ENCODE measurements at places on chromosomes 2 and 18.

GRCh38 chr2:126614524-126615227 lies 41.3 kb upstream of the GYPC start:
- DNase-seq = peak; percentile 54

DNA sequence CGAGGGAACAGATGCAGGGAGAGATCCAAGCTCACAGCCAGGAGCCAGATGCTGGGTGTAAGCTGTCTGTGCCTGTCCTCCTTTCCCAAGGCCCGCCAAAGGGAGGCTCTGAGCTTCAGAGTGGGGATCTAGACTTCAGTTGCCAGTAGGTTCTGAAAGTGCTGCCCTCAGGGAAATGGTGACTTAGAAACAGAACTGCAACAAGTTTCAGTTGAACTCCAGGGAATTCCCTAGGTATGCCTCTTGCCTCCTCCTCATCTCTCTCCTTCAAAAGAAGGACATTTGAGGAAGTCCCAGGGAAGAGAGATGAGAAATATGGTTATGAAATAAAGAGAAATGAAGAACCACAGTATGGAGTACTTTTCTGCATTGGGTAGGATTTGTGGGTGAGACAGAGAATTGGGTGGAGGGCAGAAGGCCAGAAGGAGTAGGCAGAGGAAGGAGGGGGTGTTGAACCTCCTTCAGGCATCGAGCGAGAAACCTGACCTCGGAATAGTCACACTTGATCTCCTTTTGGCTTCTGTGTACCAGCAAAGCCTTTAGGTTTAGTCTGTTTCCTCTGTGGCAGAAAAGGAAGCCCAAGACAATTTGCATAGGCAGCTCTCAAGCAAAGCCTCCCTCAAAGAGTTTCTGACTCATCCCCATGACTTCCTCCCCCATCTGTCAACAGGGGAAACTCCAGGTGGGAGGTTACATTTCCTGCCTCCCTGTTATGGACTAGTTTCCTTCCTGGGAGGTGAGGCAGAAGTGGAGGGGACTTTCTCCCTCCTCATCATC lies 45.7 kb downstream of the QPCT start:
- DNase-seq = peak; percentile 90

DNA sequence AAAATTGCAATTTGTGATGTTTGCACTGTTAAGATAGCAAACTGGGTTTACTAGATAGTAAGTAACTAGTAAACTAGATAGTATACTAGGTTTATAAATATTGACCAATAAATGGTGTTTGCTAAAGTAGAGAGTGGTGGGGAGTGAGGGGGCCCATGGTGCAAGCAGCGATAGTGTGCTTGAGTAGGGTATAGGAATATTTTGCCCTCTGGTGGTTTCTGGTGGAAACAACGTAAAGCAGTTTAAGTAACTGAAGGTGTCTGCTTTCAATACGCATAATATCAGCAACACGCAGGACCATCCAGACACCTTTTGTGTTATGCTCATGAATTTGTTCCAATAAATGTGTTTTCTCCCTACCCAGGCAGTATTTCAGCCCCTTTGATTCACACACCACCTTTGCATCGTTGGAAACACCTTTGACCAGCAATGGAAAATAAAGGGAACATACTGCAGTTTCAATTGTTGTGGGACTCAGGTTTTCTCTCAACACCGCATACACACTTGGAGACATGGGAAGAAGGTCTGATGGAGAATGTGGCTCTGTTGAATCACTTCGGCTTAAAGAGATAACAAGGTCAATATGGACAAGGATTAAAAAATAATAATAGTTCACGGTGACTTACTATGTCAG lies 16.7 kb upstream of the STAT1 start:
- DNase-seq = peak; percentile 46

DNA sequence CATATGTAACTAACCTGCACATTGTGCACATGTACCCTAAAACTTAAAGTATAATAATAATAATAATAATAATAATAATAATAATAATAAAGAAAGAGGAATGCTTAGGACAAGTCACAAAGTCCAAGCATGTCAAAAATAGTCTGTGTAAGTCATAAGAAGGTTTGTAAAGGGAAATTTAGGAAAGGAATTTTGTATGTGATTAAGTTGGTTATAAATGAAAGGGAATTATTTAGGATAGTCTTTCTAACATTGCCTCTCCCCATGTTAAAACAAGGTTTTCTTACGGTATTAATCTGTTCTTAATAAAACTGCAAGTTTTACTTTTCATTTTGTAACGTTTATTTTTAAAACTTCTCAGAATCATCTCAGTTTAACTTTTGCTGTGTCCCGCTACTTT lies 62.8 kb downstream of the SESTD1 start:
- no peak for DNase-seq

GRCh38 chr2:216503697-216504375 lies 5.2 kb downstream of the RPL37A start:
- DNase-seq = no peak

DNA sequence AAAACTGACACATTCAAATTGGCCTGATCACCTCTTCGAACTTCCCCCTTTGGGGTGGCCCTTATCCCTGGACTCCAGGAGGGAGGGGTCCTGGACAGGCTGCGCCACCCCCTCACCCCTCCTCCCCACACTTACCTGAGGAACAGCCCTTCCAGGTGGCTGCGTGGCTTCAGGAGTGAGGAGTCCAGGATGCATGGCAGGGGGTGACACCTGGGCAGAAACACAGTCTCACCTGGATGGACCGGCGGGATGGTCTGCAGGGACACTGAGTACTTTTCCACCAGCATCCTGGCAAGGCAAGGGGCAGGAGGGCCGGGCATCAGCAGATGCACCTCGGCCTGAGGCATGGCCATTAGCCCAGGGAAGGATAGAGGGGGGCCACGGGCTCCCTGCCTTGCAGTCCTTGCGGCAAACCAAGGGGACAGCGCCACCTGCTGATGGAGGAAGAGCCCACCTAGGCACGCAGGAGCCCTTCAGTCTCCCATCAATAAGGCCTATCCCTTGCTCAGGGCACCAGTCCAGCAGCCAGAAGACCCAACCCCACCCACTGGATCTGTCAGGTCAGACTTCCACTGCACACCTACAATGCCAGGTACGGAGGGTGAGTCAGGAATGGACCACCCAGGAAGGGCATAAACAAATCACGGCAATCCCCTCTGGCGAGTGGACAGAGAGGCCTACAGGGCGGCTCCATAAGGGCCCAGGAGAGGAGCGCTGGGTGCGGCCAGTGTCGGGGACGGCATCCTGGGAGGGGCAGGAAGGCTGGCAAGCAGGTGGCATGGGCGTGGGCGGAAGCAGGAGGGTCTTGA lies 26.0 kb downstream of the FAM178B start:
- DNase-seq = peak; percentile 69

DNA sequence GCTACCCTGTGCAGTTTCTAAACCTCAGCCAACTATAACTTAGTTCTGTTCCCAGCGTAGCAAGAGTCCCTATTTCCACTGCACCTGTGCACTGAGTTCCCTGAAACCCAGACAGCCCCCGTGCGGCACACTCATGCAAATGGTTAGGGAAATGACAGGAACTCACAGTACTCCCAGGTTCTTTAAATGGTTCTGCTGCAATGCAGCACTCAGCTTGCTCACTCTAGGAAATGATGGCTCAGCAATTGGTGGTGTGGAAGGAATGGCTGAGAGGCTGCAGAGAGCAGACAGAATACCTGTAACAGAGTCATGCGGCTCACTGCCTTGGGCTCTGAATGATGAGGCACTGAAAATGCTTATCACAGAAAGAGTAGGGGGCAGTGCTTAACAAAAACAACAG lies 143.0 kb downstream of the RAD51AP2 start:
- peak; percentile 7 for DNase-seq

DNA sequence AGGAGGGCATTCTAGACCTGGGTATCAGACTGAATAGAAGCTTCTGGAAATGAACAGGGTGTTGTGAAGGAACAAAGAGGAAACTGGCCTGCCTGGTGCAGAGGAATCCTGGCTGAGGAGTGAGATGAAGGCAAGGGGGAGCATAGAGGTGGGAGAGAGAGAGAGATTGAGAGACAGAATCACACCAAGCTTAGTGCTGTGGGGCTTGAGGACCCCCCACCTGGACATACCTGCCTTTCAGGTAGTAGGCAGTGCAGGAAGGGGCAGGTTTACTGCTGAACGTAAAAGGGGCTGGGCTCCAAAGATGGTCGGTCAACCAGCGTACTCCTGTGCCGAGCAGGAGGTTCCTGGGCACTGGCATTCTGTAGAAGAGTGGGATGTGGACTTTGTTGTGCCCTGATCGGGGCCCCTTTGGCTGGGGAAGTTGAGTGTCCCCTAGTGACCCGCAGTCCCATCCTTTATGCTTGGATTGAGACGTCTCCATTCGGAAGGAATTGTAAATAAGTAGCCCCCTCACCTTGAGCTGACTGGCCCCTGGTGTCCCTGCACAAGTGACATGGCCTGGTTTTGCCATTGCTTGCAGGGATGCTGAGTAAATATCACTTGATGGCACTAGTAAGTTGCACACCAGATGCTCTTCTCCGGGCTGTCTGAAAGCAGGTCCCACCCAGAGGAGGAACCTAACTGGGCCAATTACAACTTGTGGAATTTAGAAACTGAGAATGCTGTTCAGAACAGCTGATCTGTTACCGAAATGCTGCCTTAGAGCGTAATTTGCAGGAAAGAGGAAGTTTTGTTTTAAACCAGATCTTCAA lies 1.4 kb downstream of the UBE2F start:
- peak; percentile 65 for DNase-seq

DNA sequence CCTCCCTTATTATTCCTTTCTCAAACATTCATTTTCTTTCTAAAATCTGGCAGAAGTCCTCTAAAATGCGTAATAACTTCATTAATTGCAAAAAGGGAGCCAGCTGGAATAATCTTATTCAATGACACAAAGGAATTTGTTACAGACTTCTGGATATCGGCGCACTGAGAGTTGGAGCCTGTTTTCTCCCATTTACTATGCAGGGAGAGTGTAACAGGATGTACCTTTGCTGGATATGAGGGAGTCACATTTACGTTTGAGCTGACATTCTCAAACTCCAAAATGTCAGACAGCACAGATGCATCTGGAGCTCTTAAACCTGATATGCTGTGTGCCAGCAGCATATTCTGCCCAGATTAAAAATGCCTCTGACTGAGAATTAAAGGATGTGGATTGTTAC lies 275.3 kb downstream of the TMX3 start:
- no peak for DNase-seq

- no peak for DNase-seq
Observed at GRCh38 chr2:233140978-233141377, 80.8 kb downstream of the INPP5D start.

DNA sequence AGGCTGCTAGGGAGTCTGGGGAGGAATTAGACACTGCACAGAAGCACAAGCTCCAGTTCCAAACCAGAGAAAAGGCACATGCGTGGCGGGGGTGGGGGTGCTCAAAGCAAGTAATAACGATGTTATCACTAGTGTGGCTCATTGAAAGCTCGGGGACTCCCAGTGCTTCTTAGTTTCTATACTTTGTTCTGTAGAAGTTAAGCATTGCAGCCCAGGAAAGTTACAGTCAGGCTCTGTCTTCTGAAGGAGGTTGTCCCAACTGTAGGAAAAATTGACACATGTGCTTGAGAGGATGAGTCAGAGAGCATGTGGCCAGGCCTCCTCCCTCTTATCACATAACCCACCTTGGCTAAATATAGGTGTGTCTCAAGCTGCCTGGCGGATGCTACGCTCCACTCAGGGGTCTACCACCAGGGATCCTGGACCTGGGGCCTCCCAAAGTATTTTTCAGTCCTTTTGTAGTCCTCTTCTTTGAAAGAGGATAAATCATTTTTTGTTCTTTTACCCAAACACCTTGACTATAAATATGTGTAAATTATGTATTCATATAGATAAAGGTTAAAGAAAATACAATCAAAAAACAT lies 3.8 kb downstream of the GALNT5 start:
- peak; percentile 48 for DNase-seq

- no peak for DNase-seq
Observed at GRCh38 chr2:62460175-62460574, 45.8 kb downstream of the TMEM17 start.

DNA sequence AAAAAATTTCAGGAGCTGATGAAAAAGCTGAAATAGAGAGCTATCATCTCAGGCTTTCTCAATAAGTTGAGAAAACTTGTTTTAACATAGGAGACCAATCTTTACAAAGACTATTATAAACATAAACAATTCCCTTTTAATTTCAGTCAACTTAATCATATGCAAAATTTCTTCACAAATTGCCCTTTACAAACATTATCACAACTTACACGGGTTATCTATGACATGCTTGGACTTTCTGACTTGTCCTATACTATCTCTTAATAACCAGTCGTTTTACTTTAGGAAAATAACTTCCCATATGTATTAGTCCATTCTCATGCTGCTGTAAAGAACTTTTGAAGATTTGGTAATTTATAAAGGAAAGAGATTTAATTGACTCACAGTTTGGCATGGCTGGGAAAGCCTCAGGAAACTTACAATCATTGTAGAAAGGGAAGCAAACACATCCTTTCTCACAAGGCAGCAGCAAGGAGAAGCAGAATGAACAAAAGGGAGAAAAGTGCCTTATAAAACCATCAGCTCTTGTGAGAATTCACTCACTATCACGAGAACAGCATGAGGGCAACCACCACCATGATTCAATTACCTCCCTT lies 1583.7 kb upstream of the CELF4 start:
- DNase-seq = no peak

DNA sequence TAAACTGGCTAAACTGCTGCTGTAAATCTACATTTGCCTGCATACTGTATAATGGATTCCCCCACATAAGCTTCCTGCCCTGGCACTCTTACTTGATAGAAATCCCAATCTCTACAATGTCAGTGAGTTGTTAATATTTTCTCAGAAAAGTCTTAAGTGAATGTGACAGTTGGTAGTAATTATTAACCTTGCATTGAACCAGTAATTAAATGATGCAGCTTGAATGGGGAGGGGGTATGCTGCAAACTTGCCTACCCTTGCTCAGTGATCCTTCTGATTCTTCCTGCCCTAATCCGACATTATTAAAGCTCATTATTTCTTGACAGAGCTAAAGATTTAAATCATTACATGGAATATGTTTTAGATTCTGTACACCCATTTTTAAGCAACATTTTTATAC lies 119.0 kb upstream of the CDH7 start:
- DNase-seq = no peak

DNA sequence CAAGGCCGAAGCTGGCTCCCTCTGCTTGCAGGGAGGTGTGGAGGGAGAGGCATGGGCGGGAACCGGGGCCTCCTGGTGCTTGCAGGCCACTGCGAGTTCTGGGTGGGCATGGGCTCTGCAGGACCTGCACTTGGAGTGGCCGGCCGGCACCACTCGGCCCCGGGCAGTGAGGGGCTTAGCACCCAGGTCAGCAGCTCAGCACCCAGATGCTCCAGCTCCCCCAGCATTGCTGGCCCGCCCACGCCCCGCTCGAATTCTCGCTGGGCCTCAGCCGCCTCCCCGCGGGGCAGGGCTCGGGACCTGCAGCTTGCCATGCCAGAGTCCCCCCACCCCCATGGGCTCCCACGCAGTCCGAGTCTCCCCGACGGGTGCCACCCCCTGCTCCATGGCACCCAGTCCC lies 176.2 kb upstream of the FAM98A start:
- no peak for DNase-seq

- DNase-seq = no peak
Observed at GRCh38 chr2:227177592-227178336, 13.3 kb downstream of the COL4A3 start.

- DNase-seq = no peak
Observed at GRCh38 chr2:217225596-217225995, 365.7 kb upstream of the TNP1 start.

GRCh38 chr2:21757805-21758430 lies 634.1 kb downstream of the TDRD15 start:
- no peak for DNase-seq

All from fibroblast of skin of abdomen (primary cell).